Thymus (tissue), 14 donors: ENCODE measurements at places on chromosomes 7 and 10. TPM values are rescaled to one million over a fixed set of nuclear protein-coding genes. Genes with fewer than 3 reads are reported as not detected.

Gene CLDN4
- total RNA-seq: 13.4 TPM

Gene ADK
- 33.2 TPM for total RNA-seq

Gene TCF7L2
- 1.4 TPM for total RNA-seq

Gene NPFFR1
- 0.05 TPM for total RNA-seq

Gene JCAD
- 9.9 TPM for total RNA-seq

Gene PIP
- 0.28 TPM for total RNA-seq

Gene NSUN6
- 18.9 TPM for total RNA-seq

Gene PHYHIPL
- total RNA-seq: 0.09 TPM

Gene STK31
- total RNA-seq: 0.42 TPM

Gene TMEM178B
- total RNA-seq: 2.0 TPM

Gene PSMC2
- total RNA-seq: 187 TPM

Gene SLC26A4
- total RNA-seq: 0.14 TPM

Gene RBM33
- 58.5 TPM for total RNA-seq

Gene HOXA5
- total RNA-seq: 0.24 TPM

Gene CD36
- 42.8 TPM for total RNA-seq

Gene CUZD1
- 1.1 TPM for total RNA-seq

Gene KMT2E
- 42.2 TPM for total RNA-seq

Gene AKR1C8
- total RNA-seq: 0.09 TPM

Gene TLX1
- 0.05 TPM for total RNA-seq

Gene CHN2
- 5.9 TPM for total RNA-seq

Gene FAM237B
- not detected for total RNA-seq

Gene IMMP2L
- 11.0 TPM for total RNA-seq

Gene HECW1
- total RNA-seq: 0.05 TPM

Gene SLC26A3
- total RNA-seq: 0.09 TPM

Gene PFKFB3
- total RNA-seq: 12.2 TPM

Gene FAM131B
- 0.47 TPM for total RNA-seq

Gene NODAL
- 0.28 TPM for total RNA-seq

Gene GPR85
- total RNA-seq: 0.71 TPM

Gene DRGX
- total RNA-seq: 0.05 TPM

Gene NEUROG3
- total RNA-seq: not detected

Gene HTR5A
- total RNA-seq: 0.85 TPM

Gene PCLO
- total RNA-seq: 2.3 TPM

Gene NUTM2B
- total RNA-seq: 0.61 TPM

Gene PDZD7
- total RNA-seq: 0.19 TPM

Gene PNLIP
- total RNA-seq: 0.09 TPM

Gene KIF11
- 39.9 TPM for total RNA-seq

Gene PLXDC2
- total RNA-seq: 8.0 TPM

Gene OR6V1
- total RNA-seq: not detected

Gene AKR1B15
- total RNA-seq: 0.24 TPM

Gene SPDYE8
- not detected for total RNA-seq

Gene FAM25C
- total RNA-seq: 0.57 TPM

Gene IFIT2
- total RNA-seq: 8.7 TPM

Gene SPAG6
- total RNA-seq: 0.24 TPM

Gene AKR1C2
- 1.0 TPM for total RNA-seq

Gene OPN1SW
- total RNA-seq: not detected
